ENCODE measurements at places on chromosomes 12 and 14. TPM values are rescaled to one million over a fixed set of nuclear protein-coding genes. Genes with fewer than 3 reads are reported as not detected.
A peak's percentile ranks its signal among the peaks of the same experiment; 100 is the strongest.

- no peak for DNase-seq
- no peak overlapping the region for H3K4me3 ChIP-seq
- H3K36me3 ChIP-seq: no peaks in the 10 kb centered on the region
- peaks cover 67% of the 10 kb centered on the region for H3K27me3 ChIP-seq
- H3K27ac ChIP-seq: no peak overlapping the region
Observed at GRCh38 chr14:36212987-36213386, 36.5 kb upstream of the PTCSC3 start.

The KERA gene
- not detected for total RNA-seq

DNA sequence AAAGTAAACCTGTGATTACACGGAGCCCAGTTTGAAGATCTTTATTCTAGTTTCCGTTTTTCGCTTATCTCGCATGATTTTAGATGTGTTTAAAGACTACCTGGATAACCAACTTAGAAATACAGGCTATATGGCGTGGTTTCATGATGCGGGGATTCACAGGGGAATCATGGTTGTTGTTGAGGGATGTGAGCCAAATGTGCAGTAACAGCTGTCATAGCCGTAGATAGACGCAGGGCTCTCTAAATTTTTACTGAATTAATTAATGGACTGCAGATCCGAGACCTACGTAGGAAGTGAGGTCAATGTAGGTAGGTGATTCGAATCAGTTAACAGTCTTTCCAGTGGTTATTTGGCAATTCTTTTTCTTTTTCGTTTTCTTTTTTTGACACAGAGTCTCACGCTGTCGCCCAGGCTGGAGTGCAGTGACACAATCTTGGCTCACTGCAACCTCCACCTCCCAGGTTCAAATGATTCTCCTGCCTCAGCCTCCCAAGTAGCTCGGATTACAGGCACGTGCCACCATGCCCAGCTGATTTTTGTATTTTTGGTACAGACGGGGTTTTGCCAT is 144.9 kb upstream of the AMIGO2 start:
- peaks cover 24% of the 10 kb centered on the region for H3K4me1 ChIP-seq
- H3K27ac ChIP-seq: peak overlapping the region; percentile 71

DNA sequence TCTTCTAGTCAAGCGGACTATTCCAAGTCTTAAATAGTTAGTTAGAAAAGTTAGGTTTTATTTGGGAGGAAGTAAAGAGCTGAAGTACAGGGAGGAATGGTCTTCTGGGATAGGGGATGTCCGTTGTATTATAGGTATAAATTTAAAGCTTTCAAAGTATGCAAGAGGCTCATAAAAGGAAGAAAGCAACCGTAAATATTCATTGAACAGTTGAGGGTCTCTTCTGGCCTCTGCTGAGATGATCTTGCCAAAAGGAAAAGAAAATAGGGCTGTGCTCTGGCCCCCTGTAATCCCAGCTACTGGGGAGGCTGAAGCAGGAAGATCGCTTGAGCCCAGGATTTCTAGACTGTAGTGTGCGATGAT is 377 bp upstream of the TIMELESS start:
- DNase-seq: no peak
- H3K27ac ChIP-seq: peak overlapping the region; percentile 99
- H3K4me1 ChIP-seq: peaks cover 12% of the 10 kb centered on the region
- H3K27me3 ChIP-seq: peaks cover 7% of the 10 kb centered on the region

The FAIM2 gene
- 0.29 TPM for total RNA-seq

The LRTM2 gene
- not detected for total RNA-seq

GRCh38 chr12:10705655-10706054 is 17.5 kb downstream of the YBX3 start:
- no peak overlapping the region for H3K27ac ChIP-seq
- peaks cover 46% of the 10 kb centered on the region for H3K36me3 ChIP-seq
- H3K4me1 ChIP-seq: no peaks in the 10 kb centered on the region
- no peaks in the 10 kb centered on the region for H3K27me3 ChIP-seq
- no peak for DNase-seq

The SDSL gene
- total RNA-seq: 11.6 TPM

GRCh38 chr12:116490471-116490870 is 68.7 kb upstream of the MAP1LC3B2 start:
- H3K36me3 ChIP-seq: no peaks in the 10 kb centered on the region
- H3K27ac ChIP-seq: no peak overlapping the region
- no peaks in the 10 kb centered on the region for H3K27me3 ChIP-seq
- no peak overlapping the region for H3K4me3 ChIP-seq

The TAS2R7 gene
- 0.40 TPM for total RNA-seq

The PRH2 gene
- not detected for total RNA-seq

DNA sequence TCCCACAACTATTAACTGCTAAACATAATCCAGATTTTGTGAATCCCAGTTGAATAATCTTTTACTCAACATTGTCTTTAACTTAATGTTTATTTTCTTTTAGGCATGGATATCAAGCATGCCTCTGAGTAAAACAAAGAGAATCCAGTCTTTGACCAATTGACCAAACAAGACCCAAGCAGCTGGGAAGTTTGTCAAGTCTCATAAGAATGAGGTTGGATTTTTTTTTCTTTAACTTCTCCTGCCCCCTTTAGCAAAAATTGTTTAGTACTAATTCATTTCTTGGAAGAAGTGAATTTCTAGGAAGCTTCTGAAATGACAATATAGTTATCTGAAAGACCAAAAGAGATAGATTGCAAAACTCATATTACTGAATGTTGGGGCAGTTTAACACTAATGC is 89.9 kb downstream of the OTOGL start:
- peaks cover 22% of the 10 kb centered on the region for H3K4me1 ChIP-seq
- no peak for DNase-seq
- H3K36me3 ChIP-seq: no peaks in the 10 kb centered on the region
- H3K27me3 ChIP-seq: no peaks in the 10 kb centered on the region

- peaks cover 41% of the 10 kb centered on the region for H3K36me3 ChIP-seq
- no peaks in the 10 kb centered on the region for H3K27me3 ChIP-seq
- no peaks in the 10 kb centered on the region for H3K4me1 ChIP-seq
Observed at GRCh38 chr12:123498126-123498825, 35.2 kb downstream of the RILPL1 start.

DNA sequence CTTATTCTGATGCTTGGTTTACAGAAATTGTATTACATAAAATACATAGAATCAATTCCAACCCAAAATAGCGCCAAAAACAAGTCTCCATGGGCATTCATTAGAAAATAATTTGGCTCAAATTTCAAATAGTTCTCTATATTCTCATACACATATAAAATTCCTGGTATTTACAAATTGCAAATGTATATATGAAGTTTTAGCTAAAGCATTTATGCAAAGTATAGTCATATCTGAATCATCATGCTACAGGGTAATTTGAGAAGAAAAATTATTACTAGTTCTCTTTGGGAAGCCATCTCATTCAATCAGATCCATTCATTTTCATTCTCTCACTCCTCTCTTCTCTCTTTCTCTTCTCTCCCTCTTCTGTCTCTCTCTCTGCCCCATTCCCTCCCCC is 257.8 kb downstream of the DPF3 start:
- no peak overlapping the region for H3K27ac ChIP-seq
- H3K4me3 ChIP-seq: no peak overlapping the region
- H3K27me3 ChIP-seq: peaks cover 34% of the 10 kb centered on the region
- no peaks in the 10 kb centered on the region for H3K36me3 ChIP-seq
- H3K4me1 ChIP-seq: no peaks in the 10 kb centered on the region

The ST8SIA1 gene
- total RNA-seq: 1.2 TPM

- H3K36me3 ChIP-seq: peaks cover 15% of the 10 kb centered on the region
- H3K27me3 ChIP-seq: no peaks in the 10 kb centered on the region
- DNase-seq: no peak
Observed at GRCh38 chr12:27024291-27024690, 1.9 kb downstream of the MED21 start.

The MMP14 gene
- 306 TPM for total RNA-seq

- peaks cover 16% of the 10 kb centered on the region for H3K4me1 ChIP-seq
- H3K27ac ChIP-seq: no peak overlapping the region
- H3K27me3 ChIP-seq: no peaks in the 10 kb centered on the region
- H3K4me3 ChIP-seq: no peak overlapping the region
Observed at GRCh38 chr12:6434205-6435140, 10.3 kb upstream of the CD27 start.

DNA sequence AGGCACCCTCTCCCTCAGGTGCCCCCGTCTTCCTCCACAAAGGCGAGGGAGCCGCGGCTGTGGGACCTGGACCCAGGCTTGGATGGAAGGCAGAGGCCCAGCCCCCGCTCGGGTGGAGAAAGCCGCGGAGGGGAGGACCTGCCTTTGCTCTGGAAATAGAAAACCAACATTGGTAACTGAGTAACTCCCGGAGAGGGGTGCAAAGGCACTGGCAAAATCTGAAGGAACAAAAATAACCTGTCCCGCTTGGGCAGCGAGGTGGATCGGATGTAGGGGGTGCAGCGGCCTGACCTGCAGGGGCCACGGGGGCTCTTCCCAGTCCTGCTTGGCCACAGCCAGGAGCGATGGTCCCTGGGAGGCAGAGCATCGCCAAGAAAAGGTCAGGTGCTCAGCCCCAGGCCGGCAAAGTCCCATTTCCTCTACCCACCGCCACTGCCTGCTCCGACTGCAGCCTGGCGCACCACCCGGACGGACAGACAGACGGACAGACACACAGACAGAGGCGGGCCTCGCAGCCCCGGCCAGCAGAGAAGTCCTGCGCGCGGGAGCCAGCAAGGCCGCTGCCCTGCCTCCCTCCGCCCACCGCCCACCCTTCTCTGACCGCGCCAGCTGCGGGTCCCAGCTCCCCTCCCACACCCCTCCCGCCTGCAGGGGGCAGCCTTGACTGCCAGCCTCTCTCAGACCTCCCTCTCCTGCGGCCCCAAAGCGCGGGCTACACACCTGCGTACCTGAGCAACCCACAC is 21.4 kb upstream of the TMEM106C start:
- peaks cover 8% of the 10 kb centered on the region for H3K27me3 ChIP-seq
- no peaks in the 10 kb centered on the region for H3K36me3 ChIP-seq
- DNase-seq: no peak
- H3K27ac ChIP-seq: no peak overlapping the region

The KCNH5 gene
- total RNA-seq: 2.3 TPM

The RPAP3 gene
- 40.4 TPM for total RNA-seq

The KRT72 gene
- not detected for total RNA-seq

- DNase-seq: no peak
- no peak overlapping the region for H3K27ac ChIP-seq
- H3K27me3 ChIP-seq: no peaks in the 10 kb centered on the region
- H3K4me1 ChIP-seq: peaks cover 2% of the 10 kb centered on the region
- no peaks in the 10 kb centered on the region for H3K36me3 ChIP-seq
Observed at GRCh38 chr12:26149968-26150500, 25.2 kb upstream of the BHLHE41 start.

The RDH11 gene
- 55.6 TPM for total RNA-seq

DNA sequence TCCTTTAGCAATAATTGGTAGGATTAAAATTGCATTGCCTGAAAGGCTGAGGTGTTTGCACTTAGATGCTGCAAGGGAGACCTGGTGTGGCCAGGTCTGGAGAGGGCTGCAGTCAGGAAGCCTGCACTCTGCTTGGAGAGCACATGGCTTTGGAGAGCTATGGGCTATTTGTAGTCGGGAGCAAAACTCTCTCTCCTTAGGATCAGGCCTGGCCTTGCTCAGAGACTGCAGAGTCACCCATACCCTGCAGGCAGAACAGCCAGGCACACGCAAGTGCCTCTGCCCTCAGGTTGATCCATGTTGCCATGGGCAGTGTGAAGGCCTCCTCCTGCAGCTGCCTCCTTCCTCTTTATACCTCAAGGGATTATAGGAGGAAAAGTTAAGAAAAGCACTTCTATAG is 26.8 kb downstream of the CKB start:
- H3K4me3 ChIP-seq: no peak overlapping the region
- no peak overlapping the region for H3K27ac ChIP-seq
- DNase-seq: no peak
- peaks cover 20% of the 10 kb centered on the region for H3K36me3 ChIP-seq
- no peaks in the 10 kb centered on the region for H3K4me1 ChIP-seq

DNA sequence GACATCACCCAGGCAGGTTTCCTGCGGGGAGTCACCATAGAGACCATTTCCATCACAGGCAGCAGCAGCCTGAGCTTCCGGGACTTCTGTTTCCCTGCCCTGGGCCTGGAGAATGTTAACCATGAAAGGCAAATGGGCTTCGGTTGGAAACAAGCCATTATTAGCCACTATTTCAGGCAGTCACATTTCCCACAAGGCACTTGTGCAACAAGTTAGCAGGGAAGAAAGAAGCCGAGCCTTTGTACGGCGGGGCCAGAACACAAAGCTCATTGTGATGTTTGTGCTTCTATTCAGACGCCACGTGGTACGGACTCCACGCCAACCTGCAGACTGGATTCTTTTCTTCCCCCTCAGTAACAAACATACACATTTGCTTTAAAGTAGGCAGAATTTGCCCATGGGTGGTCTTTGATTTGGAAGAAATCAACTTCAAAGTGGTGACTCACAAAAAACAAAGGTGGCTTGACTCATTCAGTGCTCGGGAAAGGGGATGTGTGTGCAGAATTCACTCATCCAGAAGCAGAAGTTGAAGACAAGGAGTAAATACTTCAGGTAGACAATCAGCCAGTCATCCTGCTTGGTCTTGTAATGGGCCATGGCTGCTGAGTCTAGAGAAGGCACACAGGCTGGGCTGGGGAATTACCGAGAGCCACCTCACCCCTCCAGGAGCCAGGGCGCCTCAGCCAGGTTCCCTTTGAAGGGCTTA is 154.2 kb upstream of the PRMT8 start:
- no peak overlapping the region for H3K4me3 ChIP-seq
- H3K4me1 ChIP-seq: peaks cover 10% of the 10 kb centered on the region

GRCh38 chr12:88243982-88244381 is 101.9 kb downstream of the TMTC3 start:
- H3K36me3 ChIP-seq: no peaks in the 10 kb centered on the region
- H3K27ac ChIP-seq: no peak overlapping the region
- peaks cover 15% of the 10 kb centered on the region for H3K4me1 ChIP-seq
- no peaks in the 10 kb centered on the region for H3K27me3 ChIP-seq
- no peak overlapping the region for H3K4me3 ChIP-seq
- DNase-seq: no peak

The CCDC196 gene
- total RNA-seq: not detected

- H3K36me3 ChIP-seq: no peaks in the 10 kb centered on the region
- H3K4me1 ChIP-seq: peaks cover 47% of the 10 kb centered on the region
- peaks cover 3% of the 10 kb centered on the region for H3K27me3 ChIP-seq
- DNase-seq: no peak
- H3K27ac ChIP-seq: peak overlapping the region; percentile 74
Observed at GRCh38 chr12:19971361-19972280, 396.7 kb upstream of the PDE3A start.

GRCh38 chr12:49777800-49778748 is 36.7 kb downstream of the TMBIM6 start:
- peaks cover 32% of the 10 kb centered on the region for H3K27me3 ChIP-seq
- no peak overlapping the region for H3K27ac ChIP-seq
- no peak for DNase-seq
- no peak overlapping the region for H3K4me3 ChIP-seq

The RAB3IP gene
- total RNA-seq: 34.2 TPM

DNA sequence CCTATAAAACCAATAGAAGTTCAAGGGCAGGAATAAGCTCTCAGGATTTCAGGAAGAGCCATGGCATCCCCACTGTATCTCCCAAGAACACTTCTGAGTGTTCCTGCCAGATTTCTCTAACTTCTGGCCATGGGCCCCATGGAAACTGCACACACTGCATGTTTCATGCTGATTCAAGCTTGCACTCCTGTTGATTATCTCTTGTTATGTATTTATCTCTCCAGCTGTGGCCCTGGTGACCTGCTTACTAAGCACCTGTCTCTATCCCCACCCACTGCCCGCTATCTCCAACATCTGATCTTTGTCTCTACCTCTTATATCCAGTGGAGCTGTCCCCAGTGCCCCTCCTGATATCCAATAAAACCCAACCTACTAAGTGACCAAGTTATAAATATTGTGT is 285.3 kb downstream of the PDZRN4 start:
- H3K4me1 ChIP-seq: peaks cover 6% of the 10 kb centered on the region
- H3K36me3 ChIP-seq: no peaks in the 10 kb centered on the region
- DNase-seq: no peak
- no peak overlapping the region for H3K27ac ChIP-seq
- no peaks in the 10 kb centered on the region for H3K27me3 ChIP-seq

Measured in mesothelial cell of epicardium (in vitro differentiated cells).